NCI-H1694 treated with DMSO at 0.1 percent for 48 hours (cell line): ENCODE measurements at places on chromosomes 12 and 14.

DNA sequence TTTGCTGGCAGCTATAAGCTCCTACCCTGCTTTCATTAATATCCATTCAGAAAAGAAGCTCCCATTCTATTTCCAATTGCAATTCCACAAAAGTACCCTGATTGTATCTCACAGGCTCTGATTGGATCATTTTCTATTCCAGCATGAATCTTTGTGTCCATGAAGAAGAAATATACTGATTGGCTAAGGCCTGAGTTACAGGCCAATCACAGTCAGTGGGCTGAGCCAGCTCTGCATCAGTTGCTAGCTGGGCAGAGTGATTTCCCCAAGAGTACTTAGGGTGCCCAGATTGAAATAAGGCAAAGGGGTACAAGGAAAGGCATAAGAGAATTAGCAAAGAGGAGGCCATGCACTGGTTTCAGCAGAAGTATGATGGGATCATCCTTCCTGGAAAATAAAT lies 14.4 kb downstream of the ART4 start:
- no peak for DNase-seq

DNA sequence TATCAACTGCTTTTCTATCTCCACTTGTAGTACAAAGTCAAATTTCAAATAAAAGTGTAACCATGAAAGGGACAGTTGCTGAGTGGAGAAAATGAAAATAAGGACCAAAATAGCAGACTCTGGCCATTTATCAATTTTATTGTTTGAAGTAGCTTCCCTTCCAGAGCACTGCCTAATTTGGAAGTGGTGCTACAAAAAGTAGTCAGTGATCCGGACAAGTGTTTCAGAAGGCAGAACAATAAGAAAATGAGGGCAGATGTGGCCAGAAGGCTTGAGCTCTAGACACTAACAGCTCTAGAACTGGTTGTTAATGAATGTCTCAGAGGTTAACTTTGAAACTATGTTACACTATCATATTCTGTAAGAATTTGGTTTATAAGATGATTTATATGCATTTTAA lies 48.9 kb downstream of the ABCC9 start:
- no peak for DNase-seq

DNA sequence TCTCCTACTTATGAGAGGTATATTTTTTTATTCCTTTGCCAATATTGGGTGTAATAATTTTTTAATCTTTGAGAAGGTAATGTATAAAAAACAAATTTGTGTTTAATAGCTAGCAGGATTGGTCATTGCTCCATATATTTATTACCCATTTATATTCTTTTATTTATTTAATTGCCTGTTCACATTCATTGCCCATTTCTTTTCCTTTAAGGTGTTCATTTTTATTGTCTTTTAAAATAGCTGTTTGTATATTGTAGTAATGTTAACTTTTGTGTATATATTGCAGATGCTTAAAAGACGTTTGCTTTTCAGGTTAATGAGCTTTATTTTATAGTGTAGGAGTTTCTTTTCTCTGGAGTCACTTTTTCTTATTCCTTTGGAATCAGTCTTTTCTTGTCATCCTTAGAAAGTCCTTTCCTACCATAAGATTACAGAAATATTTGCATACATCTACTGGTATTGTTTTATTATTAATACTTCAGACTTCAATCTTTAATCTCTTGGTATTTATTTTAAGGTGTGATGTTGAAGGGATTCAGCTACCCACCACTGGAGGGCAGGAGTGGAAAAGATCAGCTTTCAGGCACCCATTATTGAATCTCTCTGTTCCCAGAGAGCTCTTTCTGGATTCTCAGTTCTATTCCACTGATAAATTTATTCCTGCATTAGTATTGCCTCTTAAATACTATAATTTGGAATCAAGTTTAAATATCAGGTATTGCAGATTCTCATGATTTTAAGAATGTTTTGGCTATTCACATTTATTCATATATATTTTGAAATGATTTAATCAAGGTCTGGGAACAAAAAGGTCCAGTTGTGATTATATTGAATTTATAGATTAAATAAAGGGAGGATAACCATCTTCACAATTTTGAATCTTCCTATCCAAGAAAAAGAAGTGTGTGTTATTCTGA lies 17.3 kb downstream of the PPM1A start:
- peak; percentile 17 for DNase-seq

DNA sequence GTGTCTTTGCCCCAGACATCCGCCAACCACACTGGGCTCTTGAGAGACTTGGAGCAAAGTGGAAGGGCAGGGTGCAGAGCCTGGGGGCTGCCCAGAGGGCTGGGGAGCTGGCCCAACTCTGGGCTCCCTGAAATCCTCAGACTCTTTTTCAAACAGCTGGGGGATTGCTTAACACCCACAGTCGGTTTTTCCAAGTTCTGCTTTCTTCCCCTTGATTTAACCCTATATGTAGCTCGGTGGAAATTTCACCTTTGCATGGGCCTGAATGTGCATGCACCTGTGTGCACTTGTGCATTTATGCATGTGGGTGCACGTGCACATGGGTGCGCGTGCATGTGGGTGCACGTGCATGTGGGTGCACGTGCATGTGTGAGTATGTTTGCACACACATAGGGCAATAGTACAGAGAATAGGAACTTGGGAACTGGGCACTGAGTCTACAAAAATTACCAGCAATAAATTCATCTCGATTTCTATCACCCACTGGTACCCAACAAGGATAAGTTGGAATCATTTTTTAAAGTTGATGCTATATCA lies 52.3 kb upstream of the RFLNA start:
- no peak for DNase-seq

- peak; percentile 52 for DNase-seq
Measured at GRCh38 chr12:82673698-82674097, 13.0 kb upstream of the TMTC2 start.

DNA sequence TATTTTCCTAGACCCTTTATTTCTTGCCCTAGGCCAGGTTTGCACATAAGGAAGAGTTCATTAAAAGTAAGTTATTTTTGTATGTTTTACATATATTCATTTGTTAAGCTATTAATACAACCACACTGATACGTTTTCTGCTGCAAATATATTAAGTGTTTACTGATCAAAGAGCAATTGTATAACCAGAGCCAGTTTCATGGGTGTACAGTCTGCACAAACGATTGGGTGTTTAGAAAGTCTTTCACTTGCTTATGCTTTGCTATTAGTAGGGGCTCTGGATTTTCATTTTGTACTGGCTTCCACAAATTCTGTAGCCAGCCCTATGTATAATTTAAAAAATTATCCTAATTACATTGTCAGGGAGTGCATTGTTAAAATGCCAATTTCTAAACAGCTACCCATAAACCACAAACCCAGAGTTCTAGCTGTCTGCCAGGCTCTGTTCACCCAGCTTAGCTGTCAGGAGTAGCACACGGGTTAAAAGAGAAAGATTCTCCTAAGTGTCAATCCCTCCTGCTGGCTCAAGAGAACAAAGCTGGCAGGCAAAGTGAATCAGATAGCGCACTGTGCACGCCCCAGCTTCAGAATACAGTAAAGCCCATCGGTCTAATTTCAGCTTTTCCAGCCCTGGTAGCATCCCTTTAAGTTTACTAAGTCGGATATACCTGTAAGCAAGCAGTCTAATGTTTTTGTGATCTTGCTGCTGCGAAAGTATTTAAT lies 151.0 kb upstream of the LMO3 start:
- no peak for DNase-seq

GRCh38 chr12:114747012-114747858 lies 63.3 kb upstream of the TBX3 start:
- DNase-seq: no peak

DNA sequence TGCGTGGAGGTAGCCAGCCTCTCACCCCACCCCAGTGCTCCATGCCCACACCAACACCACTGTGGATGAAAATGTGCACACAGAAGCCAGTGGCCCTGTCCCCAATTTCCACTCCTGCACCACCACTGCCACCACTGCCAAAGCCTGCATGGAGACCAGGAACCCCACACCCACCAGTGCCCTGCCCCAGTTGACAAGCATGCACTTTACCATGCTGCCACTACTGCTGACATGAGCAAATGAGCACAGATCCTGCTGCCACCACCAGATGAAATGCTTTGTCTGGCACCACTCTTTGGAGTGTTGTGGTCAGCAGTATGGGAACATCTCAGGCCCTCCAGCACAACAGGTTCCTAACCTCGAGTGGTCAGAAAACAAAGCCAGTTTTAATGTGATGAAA lies 104.1 kb downstream of the ATXN7L3B start:
- no peak for DNase-seq

DNA sequence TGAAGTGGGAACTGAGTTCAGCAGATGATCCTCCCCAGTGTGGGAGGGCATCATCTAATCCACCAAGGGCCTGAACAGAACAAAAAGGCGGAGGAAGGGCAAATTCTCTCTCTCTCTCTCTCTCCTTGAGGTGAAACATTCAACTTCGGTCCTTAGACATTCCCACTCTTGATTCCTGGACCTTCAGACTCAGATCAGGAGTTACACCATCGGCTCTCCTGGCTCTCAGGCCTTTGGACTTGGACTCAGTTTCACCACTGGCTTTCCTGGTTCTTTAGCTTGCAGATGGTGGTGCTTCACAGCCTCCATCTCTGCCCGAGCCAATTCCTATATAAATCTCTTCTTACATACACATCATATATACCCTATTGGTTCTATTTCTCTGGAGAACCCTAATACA lies 73.2 kb downstream of the SPPL3 start:
- no peak for DNase-seq

- no peak for DNase-seq
Measured at GRCh38 chr12:113598815-113599406, 127.2 kb upstream of the LHX5 start.

DNA sequence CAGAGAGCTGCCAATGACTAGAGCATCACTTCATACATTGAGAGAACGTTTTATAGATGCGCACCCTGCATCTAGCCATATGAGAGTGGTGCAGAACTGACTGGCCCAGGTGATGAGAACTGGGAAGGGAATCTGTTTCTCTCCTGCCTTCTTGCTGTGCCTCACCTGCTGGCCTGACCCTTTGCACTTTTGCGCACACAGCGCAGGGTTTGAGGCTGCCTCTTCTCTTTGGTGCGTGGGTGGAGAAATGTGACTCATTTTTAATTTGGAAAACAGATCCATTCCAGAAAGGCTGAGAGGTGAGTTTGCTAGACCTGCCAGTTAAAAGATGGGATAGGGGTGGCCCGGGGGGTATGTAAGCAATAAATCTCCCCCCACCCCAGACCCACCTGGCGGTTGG lies 453 bp upstream of the ESRRB start:
- no peak for DNase-seq

- no peak for DNase-seq
Measured at GRCh38 chr14:44099743-44100488, 407.2 kb downstream of the FSCB start.

- DNase-seq: no peak
Measured at GRCh38 chr14:93343797-93344196, 3.2 kb upstream of the COX8C start.

- no peak for DNase-seq
Measured at GRCh38 chr14:104194016-104194415, 55.6 kb downstream of the KIF26A start.

- no peak for DNase-seq
Measured at GRCh38 chr12:109925185-109925840, 25.2 kb downstream of the TCHP start.

DNA sequence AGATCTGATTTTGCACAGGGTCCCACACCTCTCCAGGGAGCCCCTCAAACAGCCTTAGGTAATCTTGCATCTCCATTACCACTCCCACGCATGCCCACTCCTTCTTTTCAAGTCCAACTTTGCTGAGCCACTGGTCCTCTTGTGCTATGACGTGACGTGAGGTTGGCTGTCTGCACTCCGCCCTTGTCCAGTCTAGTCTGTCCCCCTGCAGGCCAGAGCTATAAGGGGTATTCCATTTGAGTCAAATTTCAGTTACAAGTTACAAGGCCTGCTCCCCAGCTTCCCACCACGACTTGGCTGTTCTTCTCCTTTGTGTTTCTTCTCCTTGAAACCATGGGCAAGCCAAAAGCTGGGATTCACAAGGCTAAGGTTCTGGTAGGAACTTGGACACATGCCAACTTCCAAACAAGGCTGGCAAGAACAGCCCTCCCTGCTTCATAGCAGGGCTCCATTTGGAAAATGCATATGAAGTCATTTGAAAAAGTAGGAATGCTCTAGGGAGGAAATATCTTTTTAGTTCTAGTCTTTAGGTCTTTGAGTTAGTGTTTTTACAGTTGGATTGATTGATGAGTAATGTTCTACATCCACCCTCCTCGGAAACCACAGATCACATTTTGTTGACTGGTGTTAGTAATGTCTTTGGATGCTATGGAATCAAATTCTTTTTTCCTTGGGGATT lies 49.1 kb downstream of the KCNA1 start:
- DNase-seq: no peak

DNA sequence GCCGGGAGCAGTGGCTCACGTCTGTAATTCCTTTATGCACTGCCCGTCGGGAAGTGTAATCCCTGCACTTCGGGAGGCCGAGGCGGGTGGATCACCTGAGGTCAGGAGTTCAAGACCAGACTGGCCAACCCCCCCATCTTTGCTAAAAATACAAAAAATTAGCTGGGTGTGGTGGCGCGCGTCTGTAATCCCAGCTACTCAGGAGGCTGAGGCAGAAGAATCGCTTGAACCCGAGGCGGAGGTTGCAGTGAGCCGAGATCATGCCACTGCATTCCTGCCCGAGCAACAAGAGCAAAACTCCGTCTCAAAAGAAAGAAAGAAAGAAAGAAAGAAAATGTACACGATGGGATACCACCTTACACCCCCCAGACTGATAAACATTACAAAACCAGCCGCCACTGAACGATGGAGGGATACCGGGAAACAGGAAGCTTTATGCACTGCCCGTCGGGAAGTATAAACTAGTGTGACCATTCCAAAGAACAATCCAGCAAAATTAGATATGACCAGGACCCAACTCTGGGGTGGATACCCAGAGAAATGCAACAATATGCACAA lies 1.1 kb downstream of the ABCD4 start:
- no peak for DNase-seq

DNA sequence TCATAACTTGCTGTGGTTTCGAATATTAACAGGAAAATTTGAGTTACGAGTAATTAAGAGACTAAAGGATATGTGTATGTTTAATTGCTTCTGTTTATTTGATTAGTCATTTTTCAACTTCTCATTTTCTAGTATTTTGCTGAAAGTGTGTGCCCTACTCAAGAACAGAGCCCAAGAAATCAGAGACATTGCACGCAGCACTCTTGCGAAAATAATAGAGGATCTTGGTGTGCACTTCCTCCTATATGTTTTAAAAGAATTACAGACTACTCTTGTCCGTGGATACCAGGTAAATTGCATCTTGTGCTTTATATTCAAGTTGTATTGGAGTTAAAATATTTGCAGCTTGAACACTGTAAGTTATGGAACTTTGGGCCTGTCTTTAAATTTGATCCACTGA lies 50.8 kb downstream of the ARL1 start:
- DNase-seq: no peak

DNA sequence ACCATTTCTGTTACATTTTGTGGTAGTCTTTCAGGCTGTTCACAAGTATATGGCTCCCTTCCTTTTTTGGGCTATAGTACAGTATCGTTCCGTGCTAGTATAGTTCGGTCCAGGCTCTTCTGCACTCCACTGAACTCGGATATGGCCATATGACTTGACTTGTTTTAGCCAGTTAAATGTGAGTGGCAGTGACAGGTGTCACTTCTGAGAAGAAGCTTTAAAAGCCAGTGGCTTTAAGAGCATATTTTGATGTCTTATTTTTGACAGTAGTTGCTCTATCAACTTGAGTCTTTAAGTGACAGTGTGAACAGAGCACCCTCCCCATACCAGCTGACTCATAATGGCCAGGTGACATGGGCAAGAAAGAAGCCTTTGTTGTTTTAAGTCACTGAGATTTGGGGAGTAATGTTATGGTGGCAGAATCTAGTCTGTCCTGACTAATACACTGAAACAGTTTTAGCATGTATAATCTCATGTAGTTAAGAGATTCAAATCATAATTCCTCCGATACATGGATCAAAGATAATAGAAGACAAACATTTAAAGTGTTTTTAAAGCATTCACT lies 64.6 kb downstream of the ANO4 start:
- no peak for DNase-seq
